Activated CD4-positive, alpha-beta T cell treated with anti-CD3 and anti-CD28 coated beads, Interleukin-2, amount 10 ng/mL, durations not matched to agents 7 days and 5 days (primary cell): ENCODE measurements at places on chromosomes 2 and 18. TPM values are rescaled to one million over a fixed set of nuclear protein-coding genes. Genes with fewer than 3 reads are reported as not detected.

DNA sequence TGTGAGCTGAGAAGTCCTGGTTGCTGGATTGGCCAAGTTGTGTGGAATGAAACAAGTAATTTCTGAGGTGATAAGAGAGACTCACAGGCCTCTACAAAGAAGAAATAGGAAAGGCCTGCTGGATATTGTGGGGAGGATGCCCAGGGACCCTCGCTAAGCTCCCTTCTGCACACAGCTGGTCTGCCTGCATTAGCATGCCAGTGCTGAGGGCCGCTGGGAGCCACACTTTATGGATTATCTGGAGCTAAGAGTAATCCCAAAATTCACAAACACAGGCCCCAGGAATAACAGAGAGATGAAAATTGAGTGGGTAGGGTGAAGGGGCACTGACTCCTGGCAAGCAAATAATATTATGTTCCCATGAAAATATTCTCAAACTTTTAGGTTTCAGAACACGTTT, 114.9 kb upstream of the SIX3 start:
- no peak overlapping the region for H3K27ac ChIP-seq
- H3K4me1 ChIP-seq, result no peaks in the 10 kb centered on the region
- no peak for DNase-seq
- no peaks in the 10 kb centered on the region for H3K27me3 ChIP-seq
- H3K4me3 ChIP-seq, result no peak overlapping the region

DNA sequence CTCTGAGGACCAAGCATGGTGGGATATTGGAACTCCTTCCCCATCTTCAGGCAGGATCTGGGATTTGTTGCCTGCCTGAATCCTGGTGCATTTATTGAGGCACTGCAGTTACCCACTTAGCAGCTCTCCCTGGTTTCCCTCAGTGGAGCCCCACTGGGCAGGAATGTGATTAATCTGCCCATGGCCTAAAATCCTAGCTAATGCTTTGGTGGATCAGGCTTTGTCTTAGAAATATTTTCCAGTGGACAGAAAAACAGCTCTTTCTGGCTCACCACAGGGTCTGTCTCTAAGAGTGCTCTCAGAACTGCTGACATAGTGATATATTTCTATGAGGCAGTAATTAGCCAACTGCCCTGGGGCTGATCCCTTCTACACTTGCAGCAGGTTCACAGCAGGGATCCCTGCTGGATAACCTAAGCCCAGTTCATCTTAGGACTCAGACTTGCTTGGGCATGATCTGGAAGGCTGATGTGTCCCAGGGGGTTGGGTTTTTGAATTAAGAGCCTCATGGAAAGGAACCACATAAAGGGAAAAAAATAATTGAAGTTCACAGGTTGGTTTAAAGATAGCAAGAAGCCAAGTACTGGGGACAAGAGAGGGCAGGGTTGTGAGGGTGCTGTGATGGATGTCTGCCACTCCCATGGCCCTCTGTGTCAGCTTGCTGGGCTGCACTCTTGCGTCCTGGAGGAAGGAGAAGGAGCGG, 44.3 kb upstream of the ZDBF2 start:
- H3K27me3 ChIP-seq, result peaks cover 8% of the 10 kb centered on the region
- H3K4me3 ChIP-seq, result no peak overlapping the region
- no peak overlapping the region for H3K27ac ChIP-seq
- peaks cover 10% of the 10 kb centered on the region for H3K4me1 ChIP-seq
- no peak for DNase-seq
- H3K36me3 ChIP-seq, result no peaks in the 10 kb centered on the region

KCNG2 gene
- total RNA-seq, result not detected

- no peaks in the 10 kb centered on the region for H3K36me3 ChIP-seq
- H3K27ac ChIP-seq, result no peak overlapping the region
These were observed 252.4 kb downstream of the EIPR1 start for GRCh38 chr2:3125001-3125760.

- no peak overlapping the region for H3K27ac ChIP-seq
- no peak for DNase-seq
- H3K27me3 ChIP-seq, result peaks cover 44% of the 10 kb centered on the region
- no peaks in the 10 kb centered on the region for H3K4me1 ChIP-seq
These were observed 343.5 kb downstream of the MTX2 start for GRCh38 chr2:176612736-176613135.

DNA sequence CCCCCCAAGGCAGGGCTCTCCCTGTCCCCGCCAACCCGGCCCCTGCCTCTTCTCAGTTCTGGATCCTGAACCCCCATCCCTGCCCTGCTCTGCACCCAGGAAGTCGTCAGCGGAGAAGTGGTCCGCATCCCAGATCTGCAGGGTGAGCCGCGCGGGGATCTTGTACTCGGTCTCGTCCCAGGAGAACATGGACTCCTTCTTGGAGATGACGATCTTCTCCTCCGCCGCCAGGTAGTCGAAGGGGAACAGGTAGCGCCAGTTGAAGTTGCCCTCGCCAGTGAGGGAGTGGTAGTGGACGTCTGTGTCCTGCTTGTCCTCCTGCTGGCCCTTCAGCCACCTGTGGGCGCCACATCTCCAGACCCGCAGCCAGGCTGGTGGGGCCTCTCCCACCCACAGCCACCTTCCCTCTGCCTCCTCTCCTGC, 16.3 kb downstream of the OTOF start:
- no peaks in the 10 kb centered on the region for H3K4me1 ChIP-seq
- H3K36me3 ChIP-seq, result no peaks in the 10 kb centered on the region
- H3K4me3 ChIP-seq, result no peak overlapping the region
- no peak for DNase-seq
- H3K27ac ChIP-seq, result no peak overlapping the region

TGFA gene
- 0.07 TPM for total RNA-seq

TMEM237 gene
- total RNA-seq, result 22.5 TPM

GRCh38 chr18:69387186-69387585, 13.5 kb upstream of the DOK6 start:
- H3K4me3 ChIP-seq, result no peak overlapping the region
- no peak overlapping the region for H3K27ac ChIP-seq
- H3K4me1 ChIP-seq, result no peaks in the 10 kb centered on the region

- H3K36me3 ChIP-seq, result peaks cover 1% of the 10 kb centered on the region
- no peak for DNase-seq
- H3K4me1 ChIP-seq, result peaks cover 26% of the 10 kb centered on the region
These were observed 9.8 kb downstream of the NR4A2 start for GRCh38 chr2:156322686-156323231.

ICA1L gene
- total RNA-seq, result 7.6 TPM

GRCh38 chr18:73684647-73685046, 463.0 kb downstream of the FBXO15 start:
- H3K4me1 ChIP-seq, result peaks cover 6% of the 10 kb centered on the region
- no peak overlapping the region for H3K27ac ChIP-seq
- H3K36me3 ChIP-seq, result no peaks in the 10 kb centered on the region

DNA sequence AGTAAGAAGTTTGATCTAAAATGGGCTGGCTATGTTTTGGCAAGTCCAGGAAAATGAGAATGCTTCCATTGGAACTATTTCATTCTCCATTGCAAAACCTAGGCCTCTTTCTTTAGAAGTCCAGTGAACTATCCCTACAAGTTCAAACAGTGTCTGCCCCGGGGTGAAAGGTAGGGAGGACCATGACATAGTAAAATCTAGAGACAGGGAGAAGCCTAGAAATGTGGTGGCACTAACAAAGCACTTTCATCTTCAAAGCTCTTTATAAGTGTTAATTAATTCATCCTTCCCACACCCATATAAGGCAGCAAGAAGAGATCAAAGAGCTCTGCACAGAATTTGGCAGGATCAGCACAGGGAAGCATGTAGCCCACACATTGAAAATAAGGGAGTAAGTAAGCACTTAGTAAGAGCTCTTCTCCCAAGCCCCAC, 214.5 kb downstream of the IRS1 start:
- H3K4me1 ChIP-seq, result no peaks in the 10 kb centered on the region
- no peak overlapping the region for H3K27ac ChIP-seq
- DNase-seq, result no peak
- H3K27me3 ChIP-seq, result peaks cover 24% of the 10 kb centered on the region

- no peaks in the 10 kb centered on the region for H3K4me1 ChIP-seq
- no peak overlapping the region for H3K27ac ChIP-seq
- peaks cover 46% of the 10 kb centered on the region for H3K36me3 ChIP-seq
- no peaks in the 10 kb centered on the region for H3K27me3 ChIP-seq
- H3K4me3 ChIP-seq, result no peak overlapping the region
- no peak for DNase-seq
These were observed 567.4 kb downstream of the ARHGAP15 start for GRCh38 chr2:143696651-143697050.

DNA sequence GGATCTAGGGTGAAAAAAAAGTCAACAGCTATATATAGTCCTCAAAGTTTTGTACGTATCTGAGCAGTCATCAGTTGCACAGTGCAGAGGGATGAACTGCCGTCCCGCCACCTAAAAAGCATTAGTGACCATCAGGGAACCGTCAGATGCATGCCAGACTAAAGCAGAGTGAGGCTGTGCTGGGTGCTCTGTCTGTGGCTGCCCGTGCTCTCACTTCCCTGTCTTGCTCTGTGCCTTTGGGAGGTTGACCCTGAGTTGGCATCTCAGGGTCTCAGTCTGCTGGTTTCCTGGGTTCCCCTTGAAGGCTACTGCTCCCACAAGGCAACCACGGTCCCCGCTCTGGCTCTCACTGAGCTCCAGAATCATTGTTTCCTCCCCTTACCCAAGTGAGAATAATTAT, 11.1 kb downstream of the CLUL1 start:
- peaks cover 4% of the 10 kb centered on the region for H3K27me3 ChIP-seq
- H3K4me1 ChIP-seq, result no peaks in the 10 kb centered on the region
- H3K4me3 ChIP-seq, result no peak overlapping the region

- H3K27me3 ChIP-seq, result no peaks in the 10 kb centered on the region
- no peaks in the 10 kb centered on the region for H3K4me1 ChIP-seq
- H3K27ac ChIP-seq, result no peak overlapping the region
- no peak for DNase-seq
- no peaks in the 10 kb centered on the region for H3K36me3 ChIP-seq
These were observed 191.3 kb downstream of the CDH7 start for GRCh38 chr18:65942104-65942503.

GRCh38 chr2:100365434-100365833, 43.1 kb upstream of the LONRF2 start:
- peaks cover 24% of the 10 kb centered on the region for H3K27me3 ChIP-seq
- H3K4me1 ChIP-seq, result peaks cover 5% of the 10 kb centered on the region
- H3K4me3 ChIP-seq, result no peak overlapping the region
- H3K36me3 ChIP-seq, result no peaks in the 10 kb centered on the region
- H3K27ac ChIP-seq, result no peak overlapping the region

DNA sequence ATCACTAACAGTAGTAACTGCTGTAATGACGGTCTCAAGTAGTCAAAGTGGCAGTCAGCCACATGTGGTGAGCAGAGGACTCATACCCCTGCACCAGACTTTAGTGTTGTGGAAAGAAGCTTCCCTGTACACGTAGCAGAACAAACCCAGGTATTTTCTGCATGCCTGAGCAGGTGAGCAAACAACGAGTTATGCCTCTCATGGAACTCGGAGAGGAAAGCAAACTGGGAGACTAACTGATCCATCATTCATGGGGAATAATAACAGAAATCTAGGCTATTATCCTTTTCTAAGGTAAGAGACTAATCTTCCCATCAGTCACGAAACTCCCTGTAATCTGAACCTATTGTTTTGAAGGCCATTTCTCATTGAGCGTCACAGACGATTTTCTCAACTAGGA, 1495.2 kb upstream of the NXPH2 start:
- H3K36me3 ChIP-seq, result no peaks in the 10 kb centered on the region
- H3K4me1 ChIP-seq, result no peaks in the 10 kb centered on the region
- DNase-seq, result no peak
- H3K4me3 ChIP-seq, result no peak overlapping the region
- H3K27ac ChIP-seq, result no peak overlapping the region
- no peaks in the 10 kb centered on the region for H3K27me3 ChIP-seq

GRCh38 chr18:51537487-51537886, 340.0 kb upstream of the MEX3C start:
- H3K27me3 ChIP-seq, result peaks cover 2% of the 10 kb centered on the region
- H3K4me3 ChIP-seq, result no peak overlapping the region
- peak; percentile 16 for DNase-seq
- no peaks in the 10 kb centered on the region for H3K4me1 ChIP-seq
- H3K27ac ChIP-seq, result no peak overlapping the region

SNRPD1 gene
- 69.7 TPM for total RNA-seq

HAUS1 gene
- total RNA-seq, result 57.9 TPM

GRCh38 chr2:98468621-98469236, 24.1 kb downstream of the INPP4A start:
- H3K36me3 ChIP-seq, result peaks cover 62% of the 10 kb centered on the region
- H3K27me3 ChIP-seq, result no peaks in the 10 kb centered on the region
- peak; percentile 40 for DNase-seq
- peak overlapping the region; percentile 37 for H3K4me3 ChIP-seq
- H3K27ac ChIP-seq, result peak overlapping the region; percentile 81
- H3K4me1 ChIP-seq, result peaks cover 97% of the 10 kb centered on the region

DNA sequence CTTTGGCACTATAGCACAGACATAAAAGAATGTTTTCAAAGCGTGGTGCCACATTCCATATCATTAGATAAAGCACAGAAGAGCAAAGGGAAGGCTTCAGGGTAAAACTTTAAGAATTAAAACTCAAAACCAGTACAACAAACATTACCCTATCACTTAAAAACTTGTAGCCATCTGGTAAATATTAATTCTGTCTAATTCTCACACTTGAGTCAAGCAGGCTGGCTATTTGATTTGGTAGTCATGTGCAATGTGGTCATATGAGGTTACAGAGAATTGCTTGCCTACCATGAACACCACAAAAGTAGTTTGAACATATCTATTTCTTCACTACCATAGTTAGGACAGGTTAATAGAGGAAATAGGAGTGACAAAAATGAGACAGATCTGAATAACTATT, 244.9 kb downstream of the IRS1 start:
- H3K36me3 ChIP-seq, result no peaks in the 10 kb centered on the region
- no peak overlapping the region for H3K27ac ChIP-seq
- no peaks in the 10 kb centered on the region for H3K4me1 ChIP-seq
- no peak overlapping the region for H3K4me3 ChIP-seq
- no peak for DNase-seq
- H3K27me3 ChIP-seq, result peaks cover 11% of the 10 kb centered on the region

IL37 gene
- not detected for total RNA-seq

DNA sequence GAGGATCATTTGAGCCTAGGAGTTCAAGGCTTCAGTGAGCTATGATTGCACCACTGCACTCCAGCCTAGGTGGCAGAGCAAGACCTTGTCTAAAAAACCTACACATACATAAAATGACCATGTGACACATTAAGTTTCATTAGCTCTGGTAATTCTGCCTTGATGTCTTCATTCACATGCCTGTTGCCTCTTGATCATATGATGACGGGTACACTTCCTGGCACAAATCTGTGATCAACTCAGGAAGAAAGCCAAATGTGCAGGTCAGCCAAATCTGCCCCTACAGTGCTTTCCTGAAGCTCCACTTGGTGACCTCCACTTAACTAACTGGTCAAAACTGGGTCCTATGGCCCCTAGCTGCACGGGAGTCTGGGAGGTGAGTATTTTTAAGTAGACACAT, 54.4 kb upstream of the B3GNT7 start:
- no peaks in the 10 kb centered on the region for H3K27me3 ChIP-seq
- no peaks in the 10 kb centered on the region for H3K4me1 ChIP-seq
- H3K4me3 ChIP-seq, result no peak overlapping the region
- no peak overlapping the region for H3K27ac ChIP-seq
- no peak for DNase-seq
- H3K36me3 ChIP-seq, result no peaks in the 10 kb centered on the region
